Activated CD4-positive, alpha-beta T cell treated with anti-CD3 and anti-CD28 coated beads, Interleukin-2, amount 10 ng/mL, durations not matched to agents 7 days and 5 days (primary cell): ENCODE measurements at places on chromosomes 3 and 15. TPM values are rescaled to one million over a fixed set of nuclear protein-coding genes. Genes with fewer than 3 reads are reported as not detected.
A peak's percentile ranks its signal among the peaks of the same experiment; 100 is the strongest.

GRCh38 chr3:72678867-72679266 is 169.4 kb downstream of the SHQ1 start:
- no peak for DNase-seq

DNA sequence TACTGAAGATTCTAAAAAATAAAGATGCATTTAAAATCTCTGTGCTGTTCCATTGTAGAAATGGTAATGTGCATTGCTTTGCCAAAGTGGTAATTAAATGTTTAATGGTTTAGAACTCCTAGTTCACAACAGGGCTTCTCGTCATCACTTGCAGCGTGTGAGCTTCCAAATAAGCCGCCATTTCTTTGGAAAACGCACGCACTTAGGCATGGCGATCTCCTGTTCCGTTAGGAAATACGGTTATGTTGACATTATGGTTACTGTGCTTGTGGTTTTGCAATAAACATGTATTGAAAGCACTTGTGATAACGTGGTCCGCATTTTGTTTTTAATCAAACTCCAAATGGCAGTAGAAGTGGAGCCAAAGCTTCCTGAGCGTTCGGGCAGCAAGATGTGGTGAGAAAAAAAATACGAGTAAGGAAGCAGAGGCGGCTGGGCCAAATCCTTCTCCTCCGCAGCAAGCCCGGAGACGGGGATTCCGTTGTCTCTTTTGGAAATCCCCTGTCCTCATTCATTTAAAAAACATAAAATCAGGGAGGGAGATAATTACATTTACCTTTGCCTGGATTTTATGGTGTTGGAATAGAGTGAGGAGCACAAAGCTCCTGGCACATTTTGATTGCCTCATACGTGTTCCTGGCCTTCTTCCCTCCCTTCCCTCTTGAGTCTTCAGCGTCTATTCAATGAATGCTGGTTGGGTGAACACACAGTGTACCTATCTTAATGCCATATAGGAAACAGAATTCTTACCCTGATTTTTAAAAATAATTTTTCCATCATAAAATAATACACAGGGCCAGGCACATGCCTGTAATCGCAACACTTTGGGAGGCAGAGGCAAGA is 97.5 kb downstream of the SLC49A4 start:
- no peak for DNase-seq

- no peak for DNase-seq
Measured at GRCh38 chr3:28912120-28912885, 368.6 kb upstream of the RBMS3 start.

DNA sequence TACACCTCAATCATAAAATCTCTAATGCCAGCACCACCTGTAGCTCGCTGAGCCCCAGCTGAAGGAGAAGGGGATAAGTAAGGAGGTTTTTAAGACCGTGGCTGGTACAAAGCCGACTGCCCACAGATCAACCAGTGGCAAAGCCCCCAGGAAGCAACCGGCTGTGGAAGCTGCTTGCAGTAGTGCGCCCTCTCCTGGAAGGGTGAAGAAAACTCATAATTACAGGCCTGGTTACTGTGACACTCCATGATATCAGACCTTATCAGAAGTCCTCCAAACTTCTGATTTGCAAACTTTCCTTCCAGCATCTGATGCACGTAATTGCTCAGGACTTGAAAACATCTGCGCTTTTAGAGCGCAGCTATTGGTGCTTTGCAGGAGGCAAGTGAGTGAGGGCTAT is 63.1 kb upstream of the MCTP2 start:
- DNase-seq, result no peak

GRCh38 chr3:13584901-13585300 is 36.0 kb downstream of the FBLN2 start:
- no peak for DNase-seq

DNA sequence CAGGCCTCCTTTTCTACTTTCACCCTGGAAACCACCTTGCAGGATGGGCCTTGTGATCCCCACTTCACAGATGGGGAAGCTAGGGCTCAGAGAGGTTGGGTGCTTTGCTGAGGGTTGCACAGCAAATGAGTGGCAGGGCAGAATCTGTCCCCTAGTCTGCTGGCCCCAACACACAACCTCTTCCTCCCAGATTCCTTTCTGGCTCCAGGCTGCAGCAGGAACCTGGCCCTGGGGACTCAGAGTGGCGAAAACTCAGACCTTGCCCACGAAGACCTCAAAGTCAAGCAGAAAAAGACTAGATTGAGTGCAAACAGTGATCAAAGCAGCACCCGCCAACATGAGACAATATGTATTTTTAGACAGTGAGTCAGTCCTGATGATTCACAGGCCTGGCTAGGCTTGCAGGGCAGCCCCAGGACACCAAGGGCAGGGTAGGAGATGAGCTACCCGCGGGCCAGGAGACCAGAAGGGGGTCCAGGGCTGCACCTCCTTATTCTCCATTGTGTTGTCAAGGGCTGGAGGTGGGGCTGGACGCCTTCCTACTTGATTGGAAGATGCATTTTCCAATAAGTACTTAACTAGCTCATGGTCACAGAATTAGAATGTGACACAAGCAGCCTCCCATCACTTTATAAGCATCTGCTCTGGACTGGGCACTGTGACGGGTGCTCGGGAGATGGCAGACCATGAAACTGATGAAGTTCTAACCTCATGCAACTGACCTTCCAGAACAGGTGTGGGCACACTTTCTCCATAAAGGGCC is 23.9 kb downstream of the GOLGA6L2 start:
- DNase-seq, result no peak

GRCh38 chr3:10116138-10116460 is 624 bp downstream of the BRK1 start:
- no peak for DNase-seq

GRCh38 chr3:125001557-125002413 is 54.0 kb downstream of the HEG1 start:
- DNase-seq, result no peak

GRCh38 chr3:34890247-34890646 is 749.1 kb upstream of the ARPP21 start:
- DNase-seq, result no peak

- no peak for DNase-seq
Measured at GRCh38 chr15:80324545-80325080, 72.6 kb upstream of the CTXND1 start.

- no peak for DNase-seq
Measured at GRCh38 chr15:36256404-36256807, 323.0 kb upstream of the CDIN1 start.

- no peak for DNase-seq
Measured at GRCh38 chr15:89367485-89368451, 33.1 kb upstream of the POLG start.

- DNase-seq, result no peak
Measured at GRCh38 chr3:175155172-175155571, 296.0 kb downstream of the NAALADL2 start.

DNA sequence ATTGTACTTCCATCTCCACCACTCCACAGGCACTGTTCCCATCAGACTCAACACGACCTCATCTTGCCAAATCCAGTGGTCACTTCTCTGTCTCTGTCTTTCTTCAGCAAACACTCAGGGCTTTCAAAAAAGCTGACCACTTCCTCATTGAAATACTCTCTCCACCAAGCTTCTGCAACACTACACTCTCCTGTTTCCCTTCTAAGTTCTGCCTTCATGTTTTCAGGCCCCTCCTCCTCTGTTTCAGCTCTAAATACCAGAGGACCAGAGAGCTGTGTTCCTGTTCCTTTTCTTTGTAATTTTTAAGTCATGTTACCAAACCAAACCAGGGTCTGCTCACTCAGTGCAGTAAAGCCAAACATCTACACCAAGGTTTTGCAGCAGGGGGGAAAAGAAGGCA is 33.8 kb upstream of the ACP3 start:
- no peak for DNase-seq

- no peak for DNase-seq
Measured at GRCh38 chr3:151918253-151919029, 45.0 kb downstream of the SUCNR1 start.

GRCh38 chr3:106256249-106256957 is 387.6 kb upstream of the CBLB start:
- no peak for DNase-seq

DNA sequence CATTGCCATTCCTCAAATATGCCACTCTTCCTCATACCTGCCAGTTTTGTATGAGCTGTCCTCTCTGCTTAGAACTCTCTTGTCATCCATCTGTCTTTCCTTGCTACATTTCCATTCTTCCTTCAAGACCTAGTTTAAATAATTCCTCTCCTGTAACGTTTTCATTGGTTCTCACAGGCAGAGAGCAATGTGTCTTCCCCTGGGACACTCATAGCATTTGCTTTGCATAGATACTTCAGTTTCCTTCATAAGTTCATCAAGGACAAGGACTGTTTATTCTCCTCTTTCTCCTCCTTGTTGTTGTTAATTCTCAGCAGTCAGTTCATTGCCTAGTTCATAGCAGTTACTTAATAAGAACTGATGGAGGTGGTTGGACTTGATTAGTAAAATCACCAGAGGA is 10.5 kb downstream of the NR2C2 start:
- DNase-seq, result no peak

DNA sequence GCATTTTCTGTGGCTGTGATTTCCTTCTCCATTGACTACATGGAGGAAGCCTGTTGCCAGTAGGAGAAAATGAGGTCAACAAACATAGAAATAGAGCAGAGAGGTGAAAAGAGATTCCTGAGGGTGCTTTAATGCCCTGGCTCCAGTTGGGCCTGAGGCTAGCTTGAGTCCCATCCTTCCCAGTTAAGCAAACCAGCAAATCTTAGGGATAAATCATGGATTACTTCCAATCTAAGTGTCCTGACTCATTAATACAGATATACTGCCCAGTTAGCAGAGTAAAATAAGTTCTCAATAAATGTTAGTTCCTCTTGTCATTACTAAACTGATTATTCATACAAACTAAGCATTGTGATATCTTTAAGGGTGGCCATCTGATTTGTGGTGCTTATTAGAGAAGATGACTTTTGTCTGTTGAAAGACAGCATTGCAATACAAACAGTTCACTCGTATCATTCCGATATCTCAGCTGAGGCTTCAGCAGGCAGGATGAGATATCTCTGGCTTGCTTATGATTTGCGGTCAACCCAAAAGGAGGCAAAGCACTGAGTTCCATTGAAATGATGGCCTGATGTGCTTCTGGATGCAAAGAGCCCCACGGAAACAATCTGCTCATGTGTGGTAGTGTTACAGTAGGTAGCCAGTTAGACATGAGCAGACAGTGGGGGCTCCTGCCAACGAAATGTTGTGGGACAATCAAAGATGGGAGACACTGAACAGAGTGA is 6.6 kb upstream of the STARD5 start:
- DNase-seq, result no peak

GRCh38 chr3:76039431-76039830 is 254.1 kb upstream of the ZNF717 start:
- DNase-seq, result no peak

GRCh38 chr15:88897456-88898194 is 2.3 kb upstream of the HAPLN3 start:
- peak; percentile 83 for DNase-seq

DNA sequence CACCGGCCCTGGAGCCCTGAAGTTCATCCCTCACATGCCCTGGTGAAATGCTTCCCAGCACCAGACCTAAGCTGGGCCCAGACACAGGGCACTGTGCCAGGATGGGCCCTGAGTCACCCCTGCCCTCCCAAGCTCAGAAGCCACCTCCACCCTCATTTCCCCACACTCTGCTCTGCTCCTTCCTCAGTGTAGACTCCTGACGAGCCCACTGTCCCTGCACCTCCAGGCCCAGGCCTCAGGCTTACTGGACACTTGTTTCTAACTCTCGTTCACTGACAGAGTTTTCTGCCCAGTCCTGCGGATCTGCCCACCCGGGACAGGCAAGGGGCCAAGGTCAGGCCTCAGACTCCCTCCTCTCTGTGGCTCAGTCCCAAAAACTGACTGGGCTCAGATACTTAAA is 112.6 kb upstream of the RNF7 start:
- no peak for DNase-seq

GRCh38 chr3:49554633-49555265 is 472 bp downstream of the BSN start:
- DNase-seq, result peak; percentile 57

- no peak for DNase-seq
Measured at GRCh38 chr3:9468460-9468859, 71.0 kb downstream of the SETD5 start.

DNA sequence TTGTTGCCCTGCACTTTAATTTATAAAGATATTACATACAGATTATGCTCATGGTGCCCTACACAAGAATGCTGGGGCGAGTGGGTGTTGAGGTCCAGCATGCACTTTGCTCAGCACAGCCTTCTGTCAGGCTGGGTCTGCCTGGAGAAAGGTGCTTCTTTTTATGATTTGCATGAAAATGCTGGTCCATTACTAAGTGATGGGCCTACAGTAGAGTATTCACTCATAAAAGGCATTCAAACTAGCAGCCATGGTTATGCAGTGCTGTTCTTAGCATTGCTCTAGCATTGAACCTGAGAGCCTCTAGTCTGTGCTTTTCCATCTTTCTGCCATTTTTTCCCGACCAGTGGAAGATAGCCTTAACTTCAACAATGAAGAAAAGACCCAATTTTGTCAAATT is 12.3 kb downstream of the LNP1 start:
- DNase-seq, result no peak

- no peak for DNase-seq
Measured at GRCh38 chr3:168645180-168645579, 549.5 kb upstream of the GOLIM4 start.

GRCh38 chr3:161263057-161263456 is 41.9 kb downstream of the NMD3 start:
- no peak for DNase-seq

GRCh38 chr3:131142580-131142979 is 115.9 kb downstream of the NEK11 start:
- no peak for DNase-seq

GRCh38 chr15:91472316-91472756 is 372.3 kb downstream of the SV2B start:
- peak; percentile 65 for DNase-seq

DNA sequence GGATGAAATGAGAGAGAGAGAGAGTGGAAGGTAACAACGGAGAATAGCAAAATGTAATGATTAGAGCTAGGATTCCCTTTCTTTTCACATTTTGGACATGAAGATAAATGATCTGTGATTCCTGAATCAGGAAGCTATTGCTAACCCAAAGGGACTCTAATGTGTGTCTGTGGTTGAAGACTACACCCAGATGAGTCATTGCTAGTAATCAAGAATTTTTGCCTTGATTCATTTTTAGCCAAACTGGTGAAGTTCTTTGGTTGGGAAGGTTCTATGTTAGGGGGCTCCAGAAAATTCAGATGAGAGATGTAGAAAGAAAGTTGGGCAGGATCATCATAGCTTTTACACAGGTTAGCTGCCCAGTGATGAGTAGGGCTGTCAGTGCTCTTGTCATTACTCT is 116.4 kb downstream of the DUT start:
- DNase-seq, result no peak

UROC1 gene
- total RNA-seq, result not detected

KCNAB1 gene
- not detected for total RNA-seq

GADL1 gene
- not detected for total RNA-seq

TRH gene
- total RNA-seq, result not detected

SCG5 gene
- total RNA-seq, result 3.7 TPM

KBTBD8 gene
- total RNA-seq, result 8.3 TPM

SCAPER gene
- 28.6 TPM for total RNA-seq

PLA2G4F gene
- not detected for total RNA-seq

ZNF660 gene
- not detected for total RNA-seq
